Lower leg skin (tissue), 4 donors: ENCODE measurements at places on chromosomes 13 and 19. TPM values are rescaled to one million over a fixed set of nuclear protein-coding genes. Genes with fewer than 3 reads are reported as not detected.

ZNF414 gene
- total RNA-seq: 16.0 TPM

- DNase-seq: no peak
Observed at GRCh38 chr13:63128716-63129115, 1713.1 kb upstream of the PCDH20 start.

DNA sequence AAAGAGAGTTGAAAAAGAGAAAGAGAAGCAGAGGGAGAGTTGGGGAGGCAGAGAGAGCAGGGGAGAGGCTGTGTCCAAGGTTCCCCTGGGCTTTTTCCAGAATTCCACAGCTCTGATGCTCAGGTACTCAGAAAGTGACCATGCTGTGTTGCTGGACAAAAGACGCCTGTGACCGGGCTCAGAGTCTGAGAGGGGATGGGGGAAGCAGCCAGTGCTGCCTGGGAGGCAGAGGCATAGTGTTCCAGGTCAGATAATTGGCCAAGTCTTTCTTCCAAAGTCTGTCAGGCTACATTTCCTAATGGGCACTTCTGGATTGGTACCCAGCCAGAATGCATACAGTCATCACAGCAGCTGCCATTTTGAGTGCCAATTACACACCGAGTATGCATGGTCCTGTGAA, 86.1 kb downstream of the PTPRS start:
- DNase-seq: no peak

GRCh38 chr13:97659602-97660001, 225.6 kb downstream of the RAP2A start:
- DNase-seq: no peak

GRCh38 chr19:17646441-17646840, 41.7 kb downstream of the UNC13A start:
- no peak for DNase-seq

GRCh38 chr19:54614726-54615125, 15.6 kb upstream of the LILRB1 start:
- no peak for DNase-seq

- DNase-seq: no peak
Observed at GRCh38 chr13:99220199-99220935, 19.7 kb downstream of the UBAC2 start.
